ENCODE measurements at places on chromosomes 5 and 9.

GRCh38 chr5:89016741-89017303 lies 133.8 kb upstream of the MEF2C start:
- DNase-seq, result no peak

GRCh38 chr5:82422751-82423181 lies 144.6 kb upstream of the RPS23 start:
- no peak for DNase-seq

DNA sequence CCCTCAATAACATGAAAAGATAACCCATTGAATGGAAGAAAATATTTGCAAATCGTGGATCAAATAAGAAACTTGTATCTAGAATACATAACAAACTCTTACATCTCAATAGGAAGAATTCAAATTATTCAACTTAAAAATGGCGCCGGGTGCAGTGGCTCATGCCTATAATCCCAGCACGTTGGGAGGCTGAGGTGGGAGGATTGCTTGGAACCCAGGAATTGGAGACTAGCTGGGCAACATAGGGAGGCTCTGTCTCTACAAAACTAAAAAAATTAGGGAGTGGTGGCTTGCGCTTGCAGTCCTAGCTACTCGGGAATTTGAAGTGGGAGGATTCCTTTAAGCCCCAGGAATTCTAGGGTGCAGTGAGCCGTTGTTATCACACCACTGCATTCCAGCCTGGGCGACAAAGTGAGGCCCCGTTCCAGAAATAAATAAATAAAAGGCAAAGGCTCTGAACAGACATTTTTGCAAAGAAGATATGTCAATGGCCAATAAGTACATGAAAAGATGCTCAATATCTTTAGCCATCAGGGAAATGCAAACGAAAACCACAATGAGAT lies 21.5 kb upstream of the TBC1D2 start:
- DNase-seq, result no peak

- DNase-seq, result no peak
Observed at GRCh38 chr9:111582888-111583287, 16.6 kb downstream of the PTGR1 start.

DNA sequence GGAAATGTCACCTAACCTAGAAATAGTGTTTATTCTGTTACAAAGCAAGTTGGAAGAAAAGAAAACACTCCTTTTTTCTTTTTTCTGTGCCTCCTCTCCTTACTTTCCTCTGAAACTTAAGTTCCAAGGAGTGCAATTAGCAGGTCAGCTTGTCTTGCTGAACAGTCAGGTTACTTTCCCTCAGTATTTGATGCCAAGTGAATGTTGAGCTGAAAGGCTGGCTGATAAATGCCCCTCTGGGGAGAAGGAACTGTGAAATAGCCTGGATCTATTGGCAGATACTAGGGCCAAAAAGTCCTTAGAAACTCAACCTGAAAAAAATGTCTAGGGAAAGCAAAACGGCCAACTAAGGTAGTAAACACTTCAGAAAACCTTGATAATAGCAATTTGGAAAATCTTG lies 43.6 kb downstream of the GRIA1 start:
- no peak for DNase-seq

- peak; percentile 75 for DNase-seq
Observed at GRCh38 chr9:5493679-5494511, 16.4 kb upstream of the PDCD1LG2 start.

- DNase-seq, result no peak
Observed at GRCh38 chr9:84216151-84216550, 124.4 kb downstream of the SLC28A3 start.

GRCh38 chr9:137975527-137975913 lies 97.9 kb downstream of the CACNA1B start:
- no peak for DNase-seq

DNA sequence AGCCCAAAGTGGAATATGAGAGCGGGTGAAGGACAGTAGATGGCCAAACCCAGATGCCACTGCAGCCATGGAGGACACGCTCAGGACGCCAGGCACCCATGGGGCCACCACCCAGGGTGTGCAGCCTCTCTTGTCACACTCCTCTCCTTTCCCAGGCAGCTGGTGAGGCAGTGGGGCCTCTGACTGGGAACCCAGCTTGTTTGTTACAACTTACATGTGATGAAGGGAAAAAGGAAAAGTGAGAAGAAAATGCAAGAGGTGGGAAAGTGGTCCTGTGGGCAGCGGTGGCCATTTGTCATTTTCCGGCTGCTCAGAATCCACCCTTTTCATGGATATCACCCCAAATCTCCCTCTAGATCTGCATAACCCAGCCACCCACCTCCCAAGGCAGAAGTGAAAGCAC lies 62.7 kb upstream of the UNC5A start:
- no peak for DNase-seq

DNA sequence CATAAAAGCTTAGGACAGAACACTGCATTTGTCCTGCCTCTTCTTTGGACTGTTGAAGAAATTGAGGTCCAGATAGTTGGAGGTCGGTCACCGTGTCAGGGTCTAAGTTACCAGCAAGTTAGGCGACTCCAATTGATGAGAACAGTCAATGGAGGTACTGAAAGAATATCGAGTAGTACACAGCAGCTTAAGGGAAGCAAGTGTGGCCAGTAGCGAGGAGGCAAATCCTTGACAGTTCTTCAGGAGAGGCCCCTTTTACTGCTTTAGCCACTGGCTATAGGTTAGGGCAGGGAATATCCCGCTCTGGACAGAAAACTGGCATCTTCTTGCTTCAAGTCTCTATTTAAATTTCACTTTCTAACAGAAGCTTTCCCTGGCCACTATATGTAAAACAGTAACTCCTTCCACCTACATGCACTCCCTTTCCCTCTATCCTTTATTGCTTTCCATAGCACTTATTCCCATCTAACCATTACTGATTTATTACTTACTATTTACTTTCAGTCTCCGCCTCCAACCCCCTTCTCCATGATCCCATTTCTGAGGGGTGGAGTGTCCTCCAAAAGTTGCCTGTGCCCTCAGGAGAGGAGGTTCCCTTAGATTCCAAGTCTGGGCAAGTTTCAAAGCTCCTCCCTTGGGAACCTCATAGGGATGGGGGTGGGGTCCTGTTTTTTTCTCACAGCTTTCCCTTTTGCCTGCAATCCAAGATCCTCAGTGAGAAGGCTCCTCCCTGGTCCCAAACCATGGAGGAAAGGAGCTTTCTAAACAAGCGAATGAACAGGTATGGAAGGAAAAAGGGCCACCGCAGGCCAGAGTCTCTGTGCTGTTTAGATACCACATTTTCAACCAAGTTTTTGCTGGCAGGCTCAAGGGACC lies 4.1 kb upstream of the PRDM6 start:
- DNase-seq, result no peak

DNA sequence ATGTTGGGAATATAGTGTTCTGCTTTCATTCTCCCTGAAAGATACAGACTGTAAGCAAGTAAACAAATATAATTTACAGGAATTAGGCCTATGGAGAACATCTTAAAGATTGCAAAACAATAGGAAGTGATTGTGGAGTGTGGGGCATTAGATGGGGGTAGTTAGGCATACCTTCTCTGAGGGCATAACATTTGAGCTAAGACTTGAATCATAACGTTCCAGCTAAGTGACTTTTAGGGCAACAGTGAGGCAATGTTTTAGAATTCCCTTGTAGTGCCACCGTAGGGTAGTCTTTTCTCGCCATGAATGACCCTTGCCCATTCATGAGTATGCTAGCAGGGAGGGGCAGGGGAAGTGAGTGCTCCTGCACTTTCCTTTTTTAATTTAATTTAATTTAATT lies 173.3 kb downstream of the SPATA31D1 start:
- DNase-seq, result no peak

DNA sequence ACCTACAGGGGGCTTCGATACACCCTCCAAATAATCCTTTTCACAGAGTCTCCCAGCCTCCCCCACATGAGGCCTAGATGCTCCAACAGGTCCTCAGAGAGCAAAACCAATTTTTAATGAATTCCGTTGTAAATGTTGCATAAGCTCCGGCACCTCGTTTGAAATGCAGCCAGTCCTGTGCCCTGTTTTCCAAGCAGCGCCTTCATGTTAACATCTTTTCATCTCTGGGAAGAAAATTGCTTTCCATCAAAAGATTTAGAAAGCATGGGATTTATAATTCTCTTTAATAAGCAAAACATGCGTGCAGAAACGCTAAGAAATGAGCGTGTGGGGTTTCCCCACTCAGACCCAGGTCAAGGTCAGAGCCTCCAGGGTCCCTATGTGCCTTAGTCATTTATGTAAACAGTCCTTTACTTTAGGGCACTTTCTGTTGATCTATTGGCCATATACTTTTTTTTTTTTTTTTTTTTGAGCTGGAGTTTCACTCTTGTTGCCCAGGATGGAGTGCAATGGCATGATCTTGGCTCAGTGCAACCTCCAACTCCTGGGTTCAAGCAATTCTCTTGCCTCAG lies 177.5 kb upstream of the S1PR3 start:
- no peak for DNase-seq

DNA sequence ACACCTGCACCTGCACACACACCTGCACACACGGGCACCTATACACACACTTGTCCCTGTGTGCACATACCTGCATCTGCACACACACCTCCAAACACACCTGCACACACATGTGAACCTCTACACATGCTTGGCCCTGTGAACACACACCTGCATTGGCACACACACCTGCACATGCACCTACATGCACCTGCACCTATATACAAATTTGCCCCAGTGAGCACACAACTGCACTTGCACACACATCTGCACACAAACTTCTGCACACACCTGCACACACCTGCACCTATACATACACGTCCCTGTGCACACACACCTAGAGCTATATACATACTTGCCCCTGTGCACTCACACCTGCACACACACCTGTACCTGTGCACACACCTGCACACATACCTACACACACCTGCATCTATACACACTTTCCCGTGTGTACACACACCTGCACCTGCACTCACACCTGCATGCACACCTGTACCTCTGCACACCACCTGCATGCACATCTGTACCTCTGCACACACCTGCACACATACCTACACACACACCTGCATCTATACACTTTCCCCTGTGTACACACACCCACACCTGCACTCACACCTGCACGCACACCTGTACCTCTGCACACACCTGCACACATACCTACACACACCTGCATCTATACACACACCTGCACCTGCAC lies 21.5 kb upstream of the LPCAT1 start:
- no peak for DNase-seq

DNA sequence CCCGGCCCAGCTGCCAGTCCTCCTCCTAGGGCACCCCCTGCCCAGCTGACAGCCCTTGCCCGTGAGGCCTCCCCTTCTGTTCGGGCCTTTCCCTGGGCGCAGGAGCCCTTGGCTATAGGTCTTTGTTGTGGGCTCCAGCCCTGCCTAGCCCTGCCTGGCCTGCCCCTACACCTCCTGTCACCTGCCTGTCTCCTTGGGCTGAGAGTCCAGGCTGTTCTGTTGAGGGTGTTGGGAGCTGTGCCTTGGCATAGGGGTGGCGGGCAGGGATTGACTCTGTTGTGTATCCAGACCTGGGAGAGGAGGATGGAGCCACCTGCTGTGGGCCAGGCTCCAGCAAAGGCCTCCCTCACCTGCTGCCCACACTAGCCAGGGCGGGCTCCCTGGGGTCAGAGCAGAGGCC lies 11.6 kb downstream of the FCN2 start:
- DNase-seq, result no peak

DNA sequence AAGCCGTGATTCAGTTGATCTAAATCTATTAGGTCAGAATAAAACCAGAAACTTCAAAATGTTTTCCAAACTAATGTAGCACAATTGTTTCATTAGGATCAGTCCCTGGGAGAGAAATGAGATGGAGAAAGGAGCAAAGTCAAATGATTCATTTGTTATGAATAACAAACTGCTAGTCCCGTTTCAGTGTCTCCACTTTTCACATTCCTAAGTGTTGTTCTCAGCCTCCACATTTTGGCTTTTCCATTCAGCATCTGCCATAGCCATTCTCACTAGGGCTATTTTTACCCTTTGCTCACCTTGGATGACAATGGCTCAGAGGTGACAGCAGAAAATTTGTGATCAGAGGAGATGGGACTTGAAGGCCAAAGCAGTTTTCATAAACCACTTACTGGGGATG lies 314.1 kb upstream of the KIF2A start:
- no peak for DNase-seq

- DNase-seq, result peak; percentile 38
Observed at GRCh38 chr9:5518937-5519319, 8.6 kb downstream of the PDCD1LG2 start.

- no peak for DNase-seq
Observed at GRCh38 chr5:5780253-5780652, 357.8 kb downstream of the ICE1 start.

DNA sequence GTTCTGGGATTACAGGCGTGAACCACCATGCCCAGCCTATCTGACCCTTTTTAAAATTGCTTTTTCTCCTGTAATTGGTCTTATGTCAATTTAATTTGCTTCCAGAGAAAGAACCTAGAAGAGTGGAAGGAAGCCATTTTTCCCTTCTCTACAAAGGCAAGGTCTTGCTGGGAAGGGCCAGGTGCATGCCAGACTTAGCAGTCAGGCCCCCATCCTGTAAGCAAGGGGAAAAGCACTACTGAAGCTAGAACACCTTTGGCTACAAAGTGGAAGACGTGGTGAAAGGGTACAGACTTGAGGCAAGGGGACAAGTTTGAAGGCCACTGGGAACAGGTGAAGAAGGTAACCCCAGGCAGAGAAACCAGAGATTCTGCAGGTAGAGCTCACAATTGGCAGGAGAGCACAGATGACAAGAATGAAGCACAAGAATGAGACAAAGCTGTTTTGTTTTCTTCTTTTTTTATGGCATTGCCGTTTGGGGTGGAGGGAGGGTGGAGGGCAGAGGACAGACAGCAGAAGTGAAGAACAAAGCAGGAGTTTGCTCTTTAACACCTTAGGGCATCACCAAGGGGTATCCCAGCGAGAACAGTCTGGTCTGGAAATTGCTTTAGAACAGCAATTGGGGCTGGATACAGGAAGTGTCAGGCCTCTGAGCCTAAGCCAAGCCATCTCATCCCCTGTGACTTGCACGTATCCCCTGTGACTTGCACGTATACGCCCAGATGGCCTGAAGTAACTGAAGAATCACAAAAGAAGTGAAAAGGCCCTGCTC lies 72.9 kb downstream of the SERINC5 start:
- DNase-seq, result no peak

- no peak for DNase-seq
Observed at GRCh38 chr5:135328128-135328687, 70.8 kb downstream of the MACROH2A1 start.

DNA sequence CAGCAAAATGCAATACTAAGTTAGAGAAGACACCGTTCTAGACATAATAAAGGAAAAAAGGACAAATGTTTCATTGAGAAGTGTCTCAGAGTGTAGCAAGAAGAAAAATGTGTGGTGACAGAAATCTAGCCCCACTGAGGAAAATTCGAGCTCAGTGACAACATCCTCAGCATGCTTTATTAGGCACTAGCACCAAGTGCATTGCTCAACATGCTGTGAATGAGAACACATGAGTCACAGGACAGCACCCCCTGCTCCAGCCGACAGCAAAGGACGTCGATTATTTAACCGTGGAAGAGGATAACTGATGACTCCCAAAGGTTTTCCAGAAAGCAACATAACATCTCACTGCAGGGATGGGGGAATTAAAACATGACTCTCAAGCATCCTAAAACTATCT lies 182.7 kb downstream of the GNAQ start:
- DNase-seq, result no peak

GRCh38 chr9:103867886-103868285 lies 226.2 kb upstream of the SMC2 start:
- DNase-seq, result no peak

- DNase-seq, result no peak
Observed at GRCh38 chr9:138047469-138048040, 170.0 kb downstream of the CACNA1B start.

- DNase-seq, result no peak
Observed at GRCh38 chr5:2783223-2783622, 31.7 kb upstream of the IRX2 start.
